ENCODE measurements at places on chromosomes 2 and 18.

DNA sequence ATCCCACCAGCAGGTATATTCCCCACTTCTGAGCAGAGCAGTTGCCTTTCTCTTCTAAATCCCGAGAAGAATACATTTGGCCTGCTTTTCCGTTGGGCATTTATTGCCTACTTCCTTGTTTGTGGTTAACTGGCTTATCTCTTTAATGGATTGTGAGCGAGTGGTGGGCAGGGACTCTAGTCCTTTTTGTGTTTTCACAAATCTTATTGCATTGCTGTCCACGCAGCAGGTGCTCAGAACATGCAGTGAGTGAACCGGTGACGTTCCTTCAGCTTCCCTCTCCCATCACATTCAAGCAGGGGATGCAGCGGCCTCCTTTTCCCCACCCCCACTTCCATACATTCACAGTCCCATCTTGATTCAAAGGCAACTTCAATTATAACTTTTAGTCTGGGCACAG, 28.9 kb upstream of the GAREM2 start:
- peak; percentile 32 for DNase-seq

DNA sequence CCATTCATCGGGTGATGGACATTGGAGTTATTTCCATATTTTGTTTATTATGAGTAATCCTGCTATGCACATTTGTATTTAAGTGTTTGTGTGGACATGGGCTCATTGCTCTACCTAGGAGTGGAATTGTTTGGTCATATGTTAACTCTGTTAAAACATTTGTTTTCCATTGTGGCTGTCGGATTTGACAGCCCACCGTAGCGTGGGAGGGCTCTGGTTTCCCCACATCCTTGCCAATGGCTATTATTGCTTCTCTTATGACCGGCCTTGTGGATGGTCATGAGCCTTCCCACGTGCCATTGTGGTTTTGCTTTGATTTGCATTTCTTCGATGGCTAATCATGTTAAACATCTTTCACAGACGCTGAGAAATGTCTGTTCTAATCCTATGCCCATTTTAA, 92.0 kb downstream of the ZNF236 start:
- no peak for DNase-seq

DNA sequence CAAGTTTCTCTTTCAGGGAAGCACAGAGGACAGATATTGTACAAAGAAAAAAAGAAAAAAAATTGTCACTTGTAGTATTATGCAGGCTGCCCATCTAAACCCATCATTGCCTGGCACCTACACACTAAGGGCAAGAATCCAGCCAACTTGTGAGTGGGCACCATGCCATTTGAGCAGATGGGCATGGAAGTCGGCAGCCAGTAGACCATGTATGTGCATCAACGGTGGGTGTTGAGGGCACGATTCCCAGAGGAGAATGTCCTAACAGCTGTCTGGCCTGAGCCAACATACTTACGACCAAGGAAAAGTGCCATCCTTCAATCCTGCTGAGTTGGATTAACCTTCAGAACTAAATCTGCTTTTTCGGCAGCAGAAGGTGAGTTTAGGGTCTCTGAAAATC, 63.9 kb downstream of the ARHGAP15 start:
- DNase-seq = no peak

GRCh38 chr2:143696651-143697050, 567.4 kb downstream of the ARHGAP15 start:
- DNase-seq = no peak

- no peak for DNase-seq
Observed at GRCh38 chr2:111919365-111919764, 21.0 kb downstream of the MERTK start.

DNA sequence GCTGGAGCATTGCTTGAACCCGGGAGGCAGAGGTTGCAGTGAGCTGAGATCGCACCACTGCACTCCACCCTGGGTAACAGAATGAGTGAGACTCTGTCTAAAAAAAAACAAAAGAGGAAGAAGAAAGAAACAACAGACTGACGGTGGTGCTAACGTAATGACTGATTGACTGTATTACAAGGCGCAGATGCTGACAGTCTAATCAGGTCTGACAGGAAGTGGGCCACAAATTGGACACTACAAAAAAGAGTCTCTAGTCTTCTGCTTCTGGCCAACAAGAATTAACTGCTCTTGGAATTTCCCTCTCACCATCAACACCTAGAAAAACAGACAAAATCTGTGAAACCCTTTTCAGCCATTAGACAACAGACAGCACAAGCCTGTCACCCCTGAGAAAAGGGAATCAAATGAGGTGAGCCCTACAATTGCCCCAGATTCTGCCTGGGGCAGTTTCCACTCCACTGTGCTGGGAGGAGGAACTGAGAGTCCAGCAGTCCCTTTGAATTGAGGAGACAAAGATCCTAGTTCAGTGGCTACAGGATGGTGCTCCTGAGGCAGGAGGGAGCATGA, 43.3 kb downstream of the SNED1 start:
- DNase-seq = peak; percentile 20

All from NCI-H146 (cell line).